ENCODE measurements at places on chromosomes 5 and 9.

DNA sequence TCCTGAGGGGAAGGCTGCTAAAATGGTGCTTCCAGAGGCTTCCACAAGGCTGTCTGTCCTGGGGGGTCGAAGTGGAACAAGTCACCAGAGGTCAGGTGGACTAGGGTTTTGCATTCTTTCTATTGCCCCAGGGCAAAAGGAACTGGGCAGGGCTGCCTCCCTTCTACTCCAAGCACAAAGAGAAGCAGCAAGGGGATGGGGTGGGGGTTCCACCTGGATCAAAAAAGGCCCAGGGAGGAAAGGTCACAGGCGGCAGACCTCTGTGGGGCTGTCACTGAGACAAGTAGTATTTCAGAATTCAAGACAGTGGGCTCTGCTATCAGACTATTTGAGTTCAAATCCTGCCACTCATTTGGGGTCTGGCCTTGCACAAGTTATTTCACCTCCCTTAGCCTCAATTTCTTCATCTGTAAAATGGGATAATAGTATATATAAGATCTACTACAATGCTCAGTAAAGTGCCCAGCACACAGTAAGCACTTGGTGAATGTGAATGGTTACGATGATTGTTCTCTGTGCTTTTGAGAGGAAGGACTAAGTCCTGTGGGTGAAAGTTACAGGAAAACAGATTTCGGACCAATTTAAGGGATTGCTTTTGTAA is 1.9 kb upstream of the ARSI start:
- DNase-seq = no peak

DNA sequence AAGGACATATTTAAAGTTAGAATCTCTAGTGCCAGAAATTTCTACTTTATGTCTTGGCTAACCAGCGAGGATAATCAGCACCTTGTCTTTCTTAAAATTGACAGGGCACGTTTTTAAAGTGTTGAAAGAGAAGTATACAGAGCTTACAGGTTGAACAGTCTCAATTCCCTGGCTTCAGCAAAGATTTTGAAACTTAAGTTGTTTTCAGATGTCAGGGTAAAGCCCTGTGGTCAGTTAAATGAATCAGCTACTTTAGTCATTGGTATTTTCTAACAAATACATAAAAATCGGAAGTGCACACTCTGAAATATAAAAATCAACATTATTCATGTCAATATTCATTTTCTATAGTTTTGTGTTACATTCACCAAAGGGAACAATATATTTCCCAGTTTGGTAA is 29.1 kb downstream of the SNCAIP start:
- DNase-seq = no peak

DNA sequence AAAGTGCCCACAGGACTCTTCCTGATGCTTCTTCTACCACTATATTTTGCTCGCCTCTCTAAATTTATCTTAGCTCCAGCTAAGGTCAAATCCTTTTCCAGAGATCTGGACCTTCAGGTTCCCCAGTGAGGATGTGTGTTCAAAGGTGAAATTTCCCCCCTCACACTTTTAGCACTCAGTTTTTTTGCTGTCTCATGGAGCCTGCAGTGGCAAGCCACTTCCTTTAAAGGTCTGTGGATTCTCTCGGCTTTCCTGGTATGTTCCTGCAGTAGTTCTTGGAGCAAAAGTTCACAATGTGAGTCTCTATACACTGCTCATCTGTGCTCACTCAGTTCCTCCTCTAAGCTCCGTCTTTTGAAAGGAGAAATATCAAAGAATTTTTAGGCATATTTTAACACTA is 181.4 kb downstream of the LURAP1L start:
- DNase-seq = no peak

DNA sequence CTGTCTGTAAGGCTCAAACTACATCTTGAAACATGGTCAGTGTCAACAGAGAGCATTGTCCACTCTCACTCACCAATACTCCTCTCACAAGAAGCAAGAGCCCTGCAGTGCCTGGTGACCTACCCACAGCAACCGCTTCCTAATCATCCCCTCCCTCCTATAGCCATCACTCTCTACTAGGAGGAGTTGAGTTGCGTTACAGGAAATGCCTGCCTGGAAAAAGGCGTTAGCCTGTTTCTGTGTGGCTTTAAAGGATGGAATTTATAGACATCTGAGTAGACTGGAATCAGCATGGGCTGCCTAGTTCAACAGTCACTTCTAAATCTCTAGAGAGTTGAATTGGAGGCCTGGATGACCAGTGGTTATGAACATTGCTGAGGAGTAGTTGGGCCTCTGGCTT is 108.3 kb upstream of the FER start:
- DNase-seq = no peak

- no peak for DNase-seq
Measured at GRCh38 chr9:22238809-22239684, 207.6 kb upstream of the DMRTA1 start.

- DNase-seq = no peak
Measured at GRCh38 chr9:116329470-116329869, 175.9 kb downstream of the PAPPA start.

DNA sequence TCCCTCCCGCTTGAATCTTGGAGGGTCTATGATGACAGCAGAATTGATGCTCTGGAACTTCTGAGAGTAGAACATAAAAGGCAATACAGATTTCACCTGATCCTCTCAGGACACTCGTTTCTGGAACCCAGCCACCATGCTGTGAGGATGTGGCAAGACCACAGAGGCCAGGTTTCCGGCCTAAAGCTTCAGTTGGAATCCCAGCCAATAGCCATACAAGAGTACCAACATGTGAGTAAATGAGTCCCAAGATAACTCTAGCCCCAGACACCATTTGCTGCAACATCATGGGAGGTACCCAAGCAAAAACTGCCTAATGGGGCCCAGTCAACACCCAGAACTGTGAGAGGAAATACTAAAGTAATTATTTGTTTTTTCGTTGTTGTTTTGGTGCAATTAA is 65.7 kb upstream of the MARCHF11 start:
- no peak for DNase-seq

GRCh38 chr5:159640446-159640845 is 275.8 kb upstream of the ADRA1B start:
- DNase-seq = no peak

DNA sequence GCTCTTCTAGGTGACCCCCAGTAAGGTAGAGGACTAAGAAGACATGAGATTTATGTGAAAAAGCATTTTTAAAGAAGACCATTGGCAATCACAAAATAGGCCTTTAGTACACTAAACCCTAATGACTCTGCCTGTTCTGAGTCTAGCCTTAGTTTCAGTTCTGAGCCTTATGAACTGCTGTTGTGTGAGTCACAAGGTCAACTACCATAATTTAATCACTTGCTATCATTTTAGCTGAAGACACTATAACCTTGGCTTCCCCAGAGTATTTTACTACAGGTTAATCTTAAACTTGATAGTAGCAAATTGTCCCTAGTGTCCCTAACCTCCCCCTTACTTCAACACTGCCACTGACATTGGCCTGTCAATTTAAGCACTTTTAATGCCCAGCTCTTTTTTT is 34.4 kb downstream of the APC start:
- no peak for DNase-seq

GRCh38 chr5:102832445-102832844 is 77.3 kb downstream of the PAM start:
- DNase-seq = no peak

GRCh38 chr9:5632540-5632939 is 3.6 kb downstream of the RIC1 start:
- DNase-seq = no peak

DNA sequence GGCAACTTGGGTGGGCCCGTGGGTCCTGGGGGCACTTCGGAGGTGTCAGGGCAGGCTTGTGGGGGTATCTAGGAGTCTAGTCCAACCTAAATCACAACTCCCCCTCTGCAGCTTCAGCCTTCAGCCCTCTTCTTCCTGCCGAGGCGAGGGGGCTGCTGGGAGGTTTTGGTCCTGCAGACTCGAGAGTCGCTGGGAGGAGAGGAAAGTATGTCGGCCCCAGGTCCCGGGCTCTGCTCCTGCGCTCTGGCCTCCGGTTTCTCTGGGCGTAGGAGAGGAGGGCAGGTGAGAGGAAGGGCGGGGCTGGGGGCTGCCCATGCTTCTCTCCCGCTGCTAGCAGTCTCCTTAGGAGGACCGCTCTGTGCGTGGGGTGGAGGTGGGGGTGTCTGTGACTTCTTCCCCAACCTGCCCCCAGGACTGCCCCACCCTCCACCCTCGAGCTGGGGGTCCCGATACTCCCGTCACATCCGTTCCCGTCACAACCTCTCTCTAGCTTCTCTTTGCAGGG is 139.8 kb upstream of the COL5A1 start:
- DNase-seq = no peak

- DNase-seq = no peak
Measured at GRCh38 chr5:23402585-23402984, 104.8 kb upstream of the PRDM9 start.

Data from stimulated activated CD4-positive, alpha-beta T cell treated with anti-CD3 and anti-CD28 coated beads, TNF-alpha, amount 100 ng/mL, for 24 hours (primary cell).